ENCODE measurements at places on chromosomes 7 and 10.

DNA sequence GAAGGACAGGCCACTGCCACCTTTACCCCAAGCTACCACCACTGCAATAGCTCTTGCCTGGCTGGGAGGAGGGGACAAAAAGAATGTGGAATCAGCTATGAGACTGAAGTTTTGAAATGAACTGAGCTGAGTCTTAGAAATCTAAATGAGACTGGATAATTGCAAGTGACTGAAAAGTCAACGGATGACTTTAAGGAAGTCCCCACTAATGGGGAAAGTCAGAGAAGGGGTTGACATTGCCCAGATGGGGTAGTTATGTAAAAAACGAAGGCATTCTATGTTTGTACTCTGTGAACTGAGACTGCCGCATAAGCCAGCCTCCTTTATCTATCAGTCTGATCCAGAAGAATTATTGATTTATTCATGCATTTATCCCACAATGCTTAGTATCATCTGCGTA lies 67.2 kb downstream of the RBM20 start:
- no peak for DNase-seq

GRCh38 chr10:114541081-114541796 lies 116.8 kb downstream of the ABLIM1 start:
- peak; percentile 73 for DNase-seq

- no peak for DNase-seq
These were observed 185.2 kb downstream of the DKK1 start for GRCh38 chr10:52499281-52499680.

- DNase-seq: peak; percentile 34
These were observed 42.1 kb downstream of the CYP26A1 start for GRCh38 chr10:93115661-93116383.

GRCh38 chr10:11245095-11245479 lies 227.4 kb downstream of the CELF2 start:
- DNase-seq: no peak

DNA sequence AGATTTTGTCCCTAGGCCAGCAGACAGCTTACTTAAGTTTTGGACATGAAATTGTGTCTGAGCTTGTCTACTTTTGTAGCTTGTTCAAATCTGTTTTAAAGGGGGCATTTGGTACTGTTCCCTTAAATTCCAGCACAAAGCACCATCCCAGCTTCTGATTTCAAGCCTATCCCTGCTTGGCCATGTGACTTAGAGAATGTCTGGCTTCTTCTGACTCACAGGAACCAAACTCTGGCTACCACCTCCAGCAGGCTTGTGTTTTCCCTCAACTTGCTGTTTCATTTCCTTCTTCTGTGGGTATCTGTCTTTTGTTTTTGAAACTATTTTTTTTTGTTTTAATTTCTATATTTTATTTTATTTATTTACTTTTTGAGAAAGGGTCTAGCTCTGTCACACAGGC lies 97.9 kb upstream of the FZD8 start:
- DNase-seq: no peak

DNA sequence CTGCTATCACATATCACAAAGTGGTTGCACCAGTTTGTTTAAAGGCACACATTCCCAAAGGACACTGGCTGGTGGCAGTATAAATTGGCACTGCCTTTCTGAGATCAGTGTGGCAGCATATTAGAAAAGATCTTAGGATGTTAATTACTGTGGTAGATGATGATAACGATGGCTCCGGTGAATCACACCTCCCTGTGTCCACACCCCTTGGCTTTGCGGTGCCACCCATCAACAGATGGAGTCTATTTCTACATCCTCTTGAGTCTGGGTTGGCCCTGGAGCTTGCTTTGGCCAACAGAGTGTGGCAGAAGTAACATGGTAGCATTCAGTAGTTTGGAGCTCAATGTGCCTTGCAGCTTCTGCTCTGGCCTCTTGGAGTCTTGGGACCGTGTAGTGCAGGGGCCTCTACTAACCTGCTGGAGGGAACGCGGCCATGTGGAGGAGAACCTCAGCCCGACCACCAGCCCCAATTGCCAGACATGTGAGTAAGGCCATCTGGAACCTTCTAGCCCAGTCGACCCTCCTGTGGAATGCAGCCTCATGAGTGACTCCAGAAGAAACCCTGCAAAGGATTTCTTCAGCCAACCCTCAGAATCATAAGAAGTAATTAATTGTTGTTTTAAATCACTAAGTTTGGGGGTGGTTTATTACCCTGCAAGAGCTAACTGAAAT lies 27.2 kb upstream of the PLEKHA1 start:
- no peak for DNase-seq

GRCh38 chr10:60031183-60031582 lies 124.8 kb upstream of the CCDC6 start:
- no peak for DNase-seq

DNA sequence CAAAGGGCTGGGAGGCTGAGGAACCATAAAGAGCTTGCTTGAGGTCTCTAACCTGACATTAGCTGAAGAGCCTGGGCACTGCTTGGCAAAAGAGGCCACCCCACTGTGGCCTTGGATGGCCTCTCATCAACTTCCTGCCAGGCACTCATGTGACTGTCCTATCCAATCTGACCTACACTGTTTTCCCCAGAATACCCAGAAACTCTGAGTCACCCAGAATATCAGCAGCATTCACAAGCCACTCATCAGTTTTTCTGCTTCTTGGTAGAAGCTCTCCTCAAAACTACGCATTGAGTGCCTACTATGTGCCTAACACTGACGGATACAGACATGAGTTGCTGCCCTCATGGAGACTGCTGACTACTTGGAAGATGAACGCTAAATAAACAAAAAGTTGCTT lies 4.1 kb upstream of the NT5C2 start:
- DNase-seq: no peak

DNA sequence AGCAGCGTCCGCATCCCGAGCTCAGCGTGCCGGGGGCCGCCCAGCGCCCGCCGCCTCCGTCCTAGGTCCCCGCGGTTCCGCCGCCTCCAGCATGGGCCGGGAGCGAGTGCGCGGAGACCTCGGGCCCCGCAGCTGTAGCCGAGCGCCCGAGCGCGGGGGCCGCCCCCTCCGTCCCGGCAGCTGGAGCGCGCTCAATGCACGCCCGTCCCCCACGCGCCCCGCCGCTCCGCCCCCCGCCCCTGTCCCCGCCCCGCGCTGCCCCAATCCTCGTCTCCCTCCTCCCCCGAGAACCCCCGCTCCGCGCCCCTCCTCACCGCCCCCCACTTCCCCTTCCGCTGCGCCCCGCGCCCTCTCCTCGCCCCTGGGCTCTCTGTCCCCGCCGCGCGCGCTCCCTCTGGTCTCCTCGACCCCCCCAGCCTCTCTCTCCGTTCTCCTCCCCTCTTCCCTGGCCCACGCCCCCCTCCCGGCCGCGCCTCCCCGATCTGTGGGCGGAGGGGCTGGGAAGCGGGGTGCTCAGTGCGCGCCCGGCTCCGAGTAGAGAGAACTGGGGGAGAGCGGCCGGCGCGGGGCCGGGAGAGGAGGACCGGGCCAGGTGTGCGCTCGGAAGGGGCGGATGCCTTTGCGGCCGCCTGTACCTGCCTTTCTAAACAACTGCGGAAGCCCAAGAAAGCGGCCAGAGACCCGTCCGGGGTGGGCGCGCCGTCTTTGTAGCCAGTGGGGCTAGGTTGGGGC lies at the start of gene VIPR2:
Gene VIPR2 (minus strand): TSS at position 110 of the 732 bp plus-strand sequence. CDS start 96 bp downstream, at position 14.
- no peak for DNase-seq

GRCh38 chr7:150756858-150757257 lies 19.6 kb downstream of the GIMAP5 start:
- DNase-seq: no peak

- DNase-seq: no peak
These were observed 460.2 kb downstream of the DNAJB9 start for GRCh38 chr7:109029866-109030265.

GRCh38 chr7:114953724-114954123 lies 31.8 kb downstream of the MDFIC start:
- no peak for DNase-seq

DNA sequence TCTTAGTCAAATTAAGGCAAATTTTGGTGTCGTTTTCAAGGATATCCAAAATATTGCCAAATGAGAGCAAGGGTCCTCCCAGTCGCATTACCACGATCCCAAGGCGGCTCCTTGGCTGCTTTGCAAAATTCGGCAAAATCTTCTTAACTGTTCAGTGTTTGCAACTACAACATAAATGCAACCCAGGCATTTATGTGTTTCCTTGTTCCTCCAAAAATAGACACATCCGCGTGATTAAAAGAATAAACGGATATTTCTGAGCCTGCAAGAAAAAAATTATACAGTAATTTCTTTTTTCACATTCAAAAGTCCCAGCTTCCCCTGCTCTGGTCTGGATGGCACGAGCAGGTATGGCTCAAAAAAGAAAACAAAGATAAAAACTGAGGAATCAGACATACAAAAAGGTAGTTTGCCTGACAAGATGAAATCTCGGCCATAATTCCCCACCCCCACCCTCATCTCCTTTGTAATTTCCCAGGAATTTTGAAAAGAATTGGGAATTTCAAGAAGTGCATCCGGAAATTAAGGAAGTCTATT lies 6.0 kb downstream of the SKIDA1 start:
- no peak for DNase-seq

DNA sequence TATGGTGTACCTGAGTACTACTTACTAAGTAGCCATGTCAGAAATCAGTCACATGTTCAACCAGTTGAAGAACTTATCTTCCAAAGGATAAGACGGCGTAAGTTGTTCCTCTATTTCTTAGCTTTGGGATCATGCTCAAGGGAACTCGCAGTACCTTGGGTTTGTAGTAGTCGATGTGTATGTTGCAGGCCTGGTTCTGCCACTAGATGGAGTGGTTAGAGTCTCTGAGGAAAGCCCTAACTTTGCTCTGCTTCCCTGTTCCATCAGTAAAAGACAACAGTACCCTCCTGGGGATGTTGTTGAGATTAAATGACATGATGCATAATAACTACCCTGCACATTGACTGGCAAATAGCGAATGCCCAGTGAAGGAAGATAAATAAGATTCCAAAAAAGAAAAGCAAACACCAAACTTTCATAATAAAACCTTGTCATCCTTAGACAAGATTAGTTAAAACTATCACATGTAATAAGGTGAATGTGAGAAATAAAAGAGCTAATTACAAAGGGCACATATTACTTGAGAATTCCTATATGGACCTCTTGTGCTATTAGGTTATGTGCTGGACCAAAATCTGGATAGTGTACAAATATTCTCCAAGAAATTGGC lies 165.9 kb downstream of the ABCA13 start:
- no peak for DNase-seq

DNA sequence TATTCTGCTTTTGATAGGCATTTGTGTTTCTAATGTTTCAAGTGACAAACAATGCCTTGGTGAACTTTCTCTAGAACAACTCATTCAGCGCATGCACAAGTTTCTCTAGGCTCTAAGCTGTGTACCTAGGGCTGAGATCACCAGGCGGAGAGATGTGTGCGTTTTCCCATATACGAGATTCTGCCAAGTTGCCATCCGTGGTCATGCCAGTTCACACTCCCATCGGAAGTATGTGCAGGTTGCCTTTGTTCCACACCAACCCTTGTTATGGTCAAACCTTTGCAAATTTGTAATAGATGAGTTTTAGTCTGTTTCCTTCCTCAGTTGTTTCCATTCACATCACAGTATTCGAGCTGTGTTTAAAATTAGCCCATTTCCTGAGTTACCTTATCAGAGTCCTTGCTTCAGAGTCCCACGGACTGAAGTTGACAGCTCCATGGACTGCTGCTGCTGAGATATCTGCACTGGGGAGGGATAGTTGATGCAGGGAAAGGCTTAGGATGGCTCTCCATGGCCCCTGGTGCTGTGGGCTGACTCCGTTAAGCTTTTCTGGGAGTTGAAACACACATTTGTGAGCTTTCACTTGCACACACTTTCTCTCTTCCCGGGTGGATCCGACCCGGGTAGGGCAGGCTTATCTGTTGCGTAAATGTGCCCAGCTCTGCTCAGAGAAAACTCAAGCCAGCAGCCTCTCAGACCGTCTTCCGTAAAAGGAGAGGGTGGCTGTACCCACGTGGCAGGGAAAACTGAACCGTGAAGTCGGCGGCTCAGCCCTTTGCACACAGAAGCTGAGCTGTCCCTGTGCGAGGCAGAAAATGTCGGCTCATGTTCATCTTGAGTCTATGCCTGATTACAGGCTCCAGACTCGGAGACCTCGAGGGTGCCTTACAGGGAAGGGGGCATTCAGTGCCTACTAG lies 49.4 kb downstream of the HK1 start:
- DNase-seq: no peak

DNA sequence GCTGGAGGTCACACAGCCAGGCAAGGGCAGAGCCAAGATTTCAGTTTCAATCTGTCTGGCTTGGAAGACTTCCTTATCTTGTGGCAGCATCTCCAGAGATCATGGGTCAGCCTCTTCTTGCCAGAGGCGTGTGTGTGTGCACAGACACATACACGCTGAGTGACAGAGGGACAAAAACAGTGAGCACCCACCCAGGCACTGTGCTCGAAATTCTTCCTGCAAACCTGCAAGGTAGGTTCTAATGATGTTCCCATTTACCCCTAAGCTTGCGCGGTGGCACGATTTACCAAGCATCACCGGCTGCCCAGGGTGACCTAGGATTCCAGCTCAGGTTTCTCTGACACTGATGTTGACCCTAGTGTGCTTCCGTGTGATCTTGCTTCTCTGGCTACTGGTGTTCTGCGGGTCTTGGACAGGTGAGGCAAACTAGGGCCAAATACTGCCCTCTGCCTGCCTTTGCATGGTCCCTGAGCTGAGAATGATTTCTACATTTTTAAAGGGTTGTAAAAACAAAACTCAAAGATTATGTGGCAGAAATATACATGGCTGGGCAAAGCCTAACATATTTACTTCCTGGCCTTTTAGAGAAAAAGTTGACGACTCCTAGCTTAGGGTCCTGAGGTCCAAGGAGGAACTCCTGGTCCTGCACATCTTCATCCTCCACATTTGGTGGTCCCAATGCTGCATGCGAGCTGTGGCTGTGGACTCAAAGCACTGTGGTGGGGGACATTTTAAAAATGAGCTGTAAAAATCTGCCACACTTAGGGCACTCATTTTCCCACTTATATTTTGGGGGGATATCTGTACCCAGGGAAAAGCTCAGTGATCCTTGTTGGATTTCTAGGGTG lies 268.5 kb downstream of the RPS24 start:
- no peak for DNase-seq

GRCh38 chr7:96202102-96202501 lies 119.8 kb downstream of the SLC25A13 start:
- DNase-seq: no peak

DNA sequence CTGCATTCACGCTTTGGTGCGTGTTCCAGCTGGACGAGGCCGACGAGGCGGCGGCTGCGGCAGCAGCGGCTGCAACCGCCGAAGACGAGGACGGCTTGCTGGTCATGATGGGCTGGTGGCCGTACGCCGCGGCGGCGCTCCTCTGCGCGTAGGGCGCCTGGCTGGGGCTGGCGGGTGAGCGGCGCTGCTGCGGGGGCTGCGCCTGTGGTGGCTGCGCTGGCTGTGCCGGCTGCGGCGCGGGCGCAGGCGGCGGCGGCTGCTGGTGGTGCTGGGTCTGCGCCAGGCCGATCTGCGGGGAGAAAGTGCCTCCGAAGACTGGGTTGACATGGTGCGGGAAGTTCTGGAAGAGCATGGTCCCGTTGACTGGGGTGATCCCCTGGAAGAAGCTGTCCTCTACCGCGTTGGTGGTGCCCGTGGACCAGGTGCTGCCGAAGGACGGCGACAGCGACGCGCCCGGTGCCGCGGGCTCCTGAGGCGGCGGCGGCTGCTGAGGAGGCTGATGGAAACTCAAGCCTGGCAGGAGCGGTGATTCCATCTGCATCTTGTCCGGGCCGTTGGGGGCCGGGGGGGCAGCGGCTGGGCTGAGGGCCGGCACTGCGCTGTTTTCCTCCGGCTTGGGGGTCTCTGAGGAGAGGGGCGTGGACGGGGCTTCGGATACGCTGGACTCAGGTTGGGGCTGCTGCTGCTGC lies 51.1 kb downstream of the CPEB3 start:
- DNase-seq: no peak
